Endothelial cell (in vitro differentiated cells): ENCODE measurements at places on chromosomes 3 and 15.

DNA sequence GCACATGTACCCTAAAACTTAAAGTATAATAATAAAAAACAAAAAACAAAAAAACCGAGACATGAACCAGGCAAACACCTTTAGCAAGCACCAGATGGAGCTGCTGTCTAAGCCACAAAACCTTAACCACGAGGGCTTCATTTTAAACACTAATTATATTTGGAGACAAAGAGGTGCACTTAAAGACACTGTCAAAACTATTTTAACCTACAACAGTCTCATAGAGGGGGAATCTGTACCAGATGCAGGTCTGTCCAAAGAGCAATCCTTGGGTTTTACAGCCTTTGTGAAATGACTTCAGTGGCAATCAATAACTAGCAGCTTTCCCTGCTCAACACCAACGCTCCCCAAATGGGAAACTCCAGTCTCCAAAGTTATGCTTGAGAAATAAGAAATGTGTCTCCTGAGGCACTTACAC is 115.7 kb upstream of the TSPAN3 start:
- no peak for DNase-seq

- no peak for DNase-seq
Observed at GRCh38 chr3:32998631-32999451, 47.4 kb downstream of the CCR4 start.

DNA sequence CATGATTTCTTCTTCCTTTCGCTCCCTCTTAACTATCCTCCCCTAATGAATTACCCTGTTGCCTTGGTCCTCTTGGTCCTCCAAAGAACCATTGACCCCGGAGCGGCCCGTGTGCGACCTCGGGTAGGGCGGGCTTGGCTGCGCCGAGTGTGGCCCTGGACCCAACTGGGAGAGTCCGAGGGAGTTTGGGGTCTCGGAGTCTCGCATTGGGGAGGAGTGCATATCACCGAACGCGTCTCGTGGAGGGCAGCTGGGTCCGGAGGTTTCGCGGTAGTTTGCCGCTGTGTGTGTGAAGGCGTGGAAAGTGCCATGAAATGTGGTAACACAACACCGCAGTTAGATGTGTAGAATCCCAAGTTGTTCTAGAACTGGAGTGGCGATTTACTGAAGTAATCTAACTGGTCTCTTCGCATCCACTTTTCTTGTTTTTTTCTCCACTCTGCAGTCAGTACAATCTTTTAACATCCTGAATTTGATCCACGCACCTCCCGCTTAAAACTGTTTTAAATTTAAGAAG is 363 bp downstream of the GTF2E1 start:
- DNase-seq = no peak

- no peak for DNase-seq
Observed at GRCh38 chr3:31004025-31004678, 109.7 kb upstream of the GADL1 start.

DNA sequence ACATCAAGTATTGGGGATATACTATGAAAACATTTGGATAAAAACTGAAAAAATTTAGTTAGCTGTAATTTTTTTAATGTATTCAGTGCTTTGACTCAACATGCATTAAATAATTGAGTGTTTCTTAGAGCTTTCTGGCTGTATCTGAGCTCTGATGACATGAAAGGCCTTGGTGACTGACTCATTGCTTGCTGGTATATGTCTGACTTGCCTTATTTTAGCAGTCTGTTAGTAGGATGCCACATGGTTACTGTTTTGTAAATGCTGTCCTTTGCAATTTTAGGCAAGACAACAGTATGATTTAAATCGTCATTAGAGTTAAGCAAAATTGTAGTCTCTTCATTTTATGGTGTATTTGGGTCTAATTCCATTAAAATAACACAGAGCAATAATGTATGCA is 199.2 kb downstream of the GHSR start:
- no peak for DNase-seq

DNA sequence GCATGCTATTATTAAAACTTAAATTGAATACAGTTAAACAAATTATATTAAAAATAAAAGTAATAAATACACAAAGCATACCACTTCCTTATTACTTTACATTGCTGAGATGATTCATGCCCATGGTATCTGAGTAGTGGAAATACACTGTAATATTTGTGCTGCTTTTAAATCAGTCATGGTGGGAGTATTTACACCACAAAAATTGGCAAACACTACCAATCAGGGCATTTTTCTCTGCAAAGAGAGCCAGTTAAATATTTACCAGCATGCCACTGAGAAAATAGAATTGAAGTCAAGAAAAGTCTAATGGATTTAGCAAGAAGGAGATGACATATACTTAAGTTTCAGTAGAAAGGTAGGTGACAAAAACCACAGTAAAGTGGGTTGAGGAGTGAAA is 19.6 kb downstream of the PPARG start:
- no peak for DNase-seq
